ENCODE measurements at places on chromosomes 11 and 22. TPM values are rescaled to one million over a fixed set of nuclear protein-coding genes. Genes with fewer than 3 reads are reported as not detected.

Gene OR8D1
- total RNA-seq, result not detected

Gene IL18BP
- 3.6 TPM for total RNA-seq

Gene TRIM66
- total RNA-seq, result 1.5 TPM

Gene ARHGEF17
- 13.3 TPM for total RNA-seq

Gene KDM4E
- total RNA-seq, result not detected

Gene PARVA
- 25.9 TPM for total RNA-seq

Gene LUZP2
- not detected for total RNA-seq

Gene CSF2RB
- not detected for total RNA-seq

Gene MISFA
- total RNA-seq, result 2.7 TPM

Gene EIF3L
- total RNA-seq, result 273 TPM

Gene SYNGR1
- 14.5 TPM for total RNA-seq

Gene TENM4
- 0.01 TPM for total RNA-seq

Gene CAPRIN1
- 141 TPM for total RNA-seq

Gene LGALS12
- total RNA-seq, result not detected

Gene HPS5
- 13.8 TPM for total RNA-seq

Gene PIWIL4
- total RNA-seq, result 0.39 TPM

Gene DNAJC4
- total RNA-seq, result 20.6 TPM

Gene CABP4
- total RNA-seq, result not detected

Gene CLCF1
- 53.5 TPM for total RNA-seq

Gene PSMA1
- total RNA-seq, result 200 TPM

Gene TRIM51G
- total RNA-seq, result not detected

Gene ABCC8
- 2.8 TPM for total RNA-seq

Gene SPA17
- total RNA-seq, result 17.7 TPM

Gene KCNC1
- 0.19 TPM for total RNA-seq

Gene HBE1
- total RNA-seq, result not detected

Gene TUB
- total RNA-seq, result 6.5 TPM

Gene TCN1
- 0.20 TPM for total RNA-seq

Gene RBMXL2
- total RNA-seq, result not detected

Gene PDXP
- total RNA-seq, result 17.2 TPM

Gene DDX25
- total RNA-seq, result not detected

Gene TRIM29
- 22.2 TPM for total RNA-seq

Gene BTG4
- total RNA-seq, result not detected

Gene ZNF70
- total RNA-seq, result 0.71 TPM

Gene ART5
- total RNA-seq, result 0.27 TPM

Gene SVIP
- total RNA-seq, result 13.5 TPM

Gene GGTLC2
- not detected for total RNA-seq

Gene RBM4
- 135 TPM for total RNA-seq

Gene MOGAT2
- total RNA-seq, result not detected

Gene THY1
- total RNA-seq, result 13.3 TPM

Gene TMEM191B
- 0.96 TPM for total RNA-seq

Gene PANX3
- not detected for total RNA-seq

Gene RIBC2
- total RNA-seq, result 1.8 TPM

Gene SIK2
- total RNA-seq, result 5.2 TPM

Gene PANX2
- total RNA-seq, result 4.8 TPM

Gene BBOX1
- total RNA-seq, result not detected

Gene POU2AF3
- total RNA-seq, result 1.00 TPM
